NCI-H1048 (cell line): ENCODE measurements at places on chromosomes 3 and 15.

DNA sequence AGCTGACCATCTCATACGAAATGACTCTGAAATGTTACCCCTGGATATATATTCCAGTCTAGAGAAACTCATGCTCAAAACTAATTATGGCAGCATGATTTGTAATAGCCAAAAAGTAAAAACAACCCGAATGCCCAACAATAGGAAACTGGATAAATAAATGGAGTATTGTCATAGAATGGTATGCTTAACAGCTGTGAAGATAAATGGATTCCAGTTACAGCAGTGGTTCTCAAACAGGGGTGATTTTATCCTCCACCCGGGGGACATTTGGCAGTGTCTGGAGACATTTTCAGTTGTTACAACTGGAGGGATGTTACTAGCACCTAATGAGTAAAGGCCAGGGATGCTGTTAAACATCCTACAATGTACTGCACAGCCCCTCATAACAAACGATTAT is 52.3 kb upstream of the PIAS1 start:
- DNase-seq: no peak

DNA sequence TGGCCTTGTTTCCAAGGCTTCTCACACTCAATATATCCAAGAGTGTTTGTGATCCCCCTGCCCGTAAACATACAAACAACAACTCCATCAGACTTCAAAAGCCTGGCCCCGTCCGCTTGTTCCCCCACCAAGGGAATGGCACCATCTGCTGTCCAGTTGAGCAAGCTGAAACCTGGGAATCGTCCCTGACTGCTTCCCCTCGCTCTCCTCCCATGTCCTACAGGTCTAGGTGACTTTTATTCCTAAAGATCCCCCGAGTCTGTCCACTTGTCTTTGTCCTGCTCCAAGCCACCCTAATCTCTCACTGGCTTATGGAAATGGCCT is 27.9 kb upstream of the FAM174B start:
- no peak for DNase-seq

DNA sequence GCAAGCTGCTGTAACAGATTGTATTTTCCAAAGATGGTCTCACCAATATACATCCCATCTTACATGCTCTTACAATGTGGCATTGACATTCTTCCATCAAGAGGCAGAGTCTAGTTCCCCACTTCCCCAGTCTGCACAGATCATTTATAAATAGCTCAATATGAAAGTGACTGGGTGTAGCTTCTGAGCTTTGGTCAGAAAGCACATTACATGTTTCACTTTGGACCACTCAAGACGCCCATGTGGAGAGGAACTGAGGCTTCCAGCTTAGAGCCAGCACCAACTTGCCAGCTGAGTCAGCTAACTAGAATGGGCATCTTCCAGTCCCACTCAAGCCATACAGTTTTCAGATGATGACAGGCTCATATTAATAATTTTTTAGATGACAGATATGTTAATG is 45.5 kb downstream of the GREM1 start:
- DNase-seq: no peak

- no peak for DNase-seq
These were observed 25.5 kb downstream of the ST3GAL6 start for GRCh38 chr3:98788651-98789050.

GRCh38 chr3:30750967-30751366 is 143.5 kb downstream of the GADL1 start:
- DNase-seq: no peak
